ENCODE measurements at places on chromosomes 2 and 18.

- no peak for DNase-seq
Measured at GRCh38 chr2:134200036-134200618, 53.7 kb upstream of the MGAT5 start.

GRCh38 chr2:168149986-168150385 is 97.4 kb downstream of the STK39 start:
- DNase-seq, result no peak

DNA sequence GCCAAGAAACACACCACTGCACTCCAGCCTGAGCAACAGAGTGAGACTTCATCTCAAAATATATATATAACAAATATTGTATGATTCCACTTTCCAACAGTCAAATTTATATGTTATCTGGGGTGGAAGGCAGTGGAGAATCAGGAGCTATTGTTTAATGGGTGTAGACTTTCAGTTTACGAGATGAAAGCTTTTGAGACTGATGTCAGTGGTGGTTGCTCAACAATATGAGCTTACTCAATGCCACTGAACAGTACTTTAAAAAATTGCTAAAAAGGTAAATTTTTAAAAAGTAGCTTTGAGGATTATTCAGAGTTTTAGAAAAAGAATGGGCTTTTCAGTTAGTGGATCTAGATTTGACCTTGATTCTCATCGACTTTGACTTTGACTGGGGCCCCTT is 105.9 kb upstream of the ST6GAL2 start:
- no peak for DNase-seq

DNA sequence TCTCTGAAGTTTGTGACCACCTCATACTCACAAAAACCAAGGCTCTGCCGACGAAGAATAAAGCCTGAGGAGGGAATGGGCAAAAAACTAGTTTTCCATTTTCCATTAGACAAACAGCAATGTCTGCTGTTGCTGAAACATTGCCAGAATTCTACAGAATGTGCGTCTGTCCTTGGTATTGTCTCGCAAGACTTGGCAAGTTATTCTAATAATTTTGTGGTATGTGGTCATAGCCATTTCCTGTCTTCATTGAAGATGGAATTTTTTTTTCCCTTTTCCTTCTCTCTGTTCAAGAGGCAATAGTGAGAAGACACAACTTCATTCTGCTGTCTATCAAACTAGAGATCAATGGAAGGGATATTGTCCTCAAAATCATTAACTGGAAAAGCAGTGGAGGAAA is 296.1 kb downstream of the RND3 start:
- peak; percentile 36 for DNase-seq

- no peak for DNase-seq
Measured at GRCh38 chr2:218882866-218883366, 2.3 kb downstream of the WNT10A start.

GRCh38 chr2:211241891-211242290 is 685.5 kb downstream of the CPS1 start:
- DNase-seq, result no peak

- no peak for DNase-seq
Measured at GRCh38 chr2:112694182-112694581, 26.6 kb upstream of the NT5DC4 start.

DNA sequence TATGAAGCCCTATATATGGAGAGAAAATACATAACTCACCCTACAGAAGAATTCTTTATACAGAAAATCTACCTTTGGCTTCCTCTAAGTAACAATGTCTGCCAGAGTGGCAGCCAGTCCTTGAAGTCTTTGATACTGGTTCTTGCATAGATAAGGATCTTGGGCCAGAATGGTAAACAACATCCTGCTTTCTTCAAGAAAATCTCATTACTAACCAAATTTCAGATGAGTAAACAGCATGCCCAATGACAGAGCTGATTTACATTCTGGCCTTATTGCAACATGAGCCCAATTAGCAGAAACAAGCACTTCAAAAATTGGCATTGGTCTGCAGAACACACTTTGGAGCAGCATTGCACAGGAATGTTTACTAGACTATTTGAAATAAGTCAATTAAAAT is 336.5 kb upstream of the ST6GAL2 start:
- DNase-seq, result no peak

DNA sequence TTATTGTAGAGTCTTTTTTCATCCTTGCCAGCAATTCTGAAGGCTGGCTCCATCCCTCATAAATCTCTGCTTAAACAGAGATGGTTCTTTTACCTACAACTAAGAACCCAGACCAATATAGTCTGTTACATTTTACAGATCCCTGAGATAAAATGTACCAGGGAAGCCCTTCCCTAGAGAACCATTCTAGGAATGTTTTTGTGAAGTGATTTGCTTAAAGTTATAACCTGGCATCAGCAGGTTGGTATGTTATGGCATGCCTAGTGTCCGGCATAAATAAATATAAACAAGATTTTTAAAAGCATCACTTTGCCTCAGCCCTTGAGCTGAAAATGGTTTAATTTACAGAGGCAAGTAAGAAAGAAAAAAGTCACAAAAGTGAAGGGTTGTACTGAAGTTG is 18.5 kb upstream of the NPAS2 start:
- DNase-seq, result no peak

DNA sequence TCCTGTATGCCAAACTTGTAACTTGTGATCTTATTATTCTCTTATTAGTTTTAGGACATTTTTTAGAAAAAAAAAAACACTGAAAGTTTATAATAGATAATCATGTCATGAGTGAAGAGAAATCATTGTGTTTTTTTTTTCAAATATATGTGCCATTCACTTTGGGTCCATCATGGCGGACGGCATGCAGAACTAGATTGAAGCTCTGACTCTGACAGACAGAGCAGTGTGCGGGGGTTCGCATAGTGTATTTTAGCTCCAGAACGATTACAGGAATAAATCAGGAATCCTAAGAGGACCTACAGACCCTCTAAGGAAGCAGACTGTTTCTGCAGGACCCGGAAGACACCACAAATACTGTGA is 484.4 kb upstream of the REG3G start:
- DNase-seq, result no peak

DNA sequence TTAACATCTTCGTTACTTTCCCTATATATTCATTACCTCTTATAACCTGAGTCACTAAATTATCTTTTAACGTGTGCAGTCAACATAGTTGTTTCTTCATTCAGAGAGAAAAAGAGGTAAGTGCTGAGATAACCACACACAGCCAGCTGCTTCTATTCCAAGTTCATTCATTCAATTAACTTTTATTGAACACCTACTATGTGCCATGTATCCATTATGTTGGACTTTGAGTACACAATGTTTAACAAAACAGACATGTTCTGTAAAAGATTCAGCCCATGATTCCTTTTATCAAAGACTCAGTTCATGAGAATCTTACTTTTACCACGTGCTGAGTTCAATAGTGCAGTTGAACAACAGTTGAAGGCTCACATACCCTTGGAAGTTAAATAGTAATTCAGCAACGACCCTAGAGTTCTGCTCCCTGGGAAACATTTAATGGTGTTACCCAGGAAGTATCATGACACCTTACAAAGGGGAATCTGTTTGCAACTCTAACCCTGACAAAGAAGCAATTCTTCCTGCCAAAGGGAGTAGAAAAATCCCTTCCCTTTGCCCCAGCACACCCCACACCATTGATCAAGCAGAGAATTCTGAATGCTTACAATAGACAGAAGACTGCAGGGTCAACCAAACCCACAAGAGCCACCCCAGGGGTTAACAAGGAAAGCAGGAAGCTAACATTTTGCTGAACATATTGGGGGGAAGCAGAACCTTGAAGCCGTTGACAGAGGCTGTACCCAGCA is 595.8 kb downstream of the STK39 start:
- no peak for DNase-seq

DNA sequence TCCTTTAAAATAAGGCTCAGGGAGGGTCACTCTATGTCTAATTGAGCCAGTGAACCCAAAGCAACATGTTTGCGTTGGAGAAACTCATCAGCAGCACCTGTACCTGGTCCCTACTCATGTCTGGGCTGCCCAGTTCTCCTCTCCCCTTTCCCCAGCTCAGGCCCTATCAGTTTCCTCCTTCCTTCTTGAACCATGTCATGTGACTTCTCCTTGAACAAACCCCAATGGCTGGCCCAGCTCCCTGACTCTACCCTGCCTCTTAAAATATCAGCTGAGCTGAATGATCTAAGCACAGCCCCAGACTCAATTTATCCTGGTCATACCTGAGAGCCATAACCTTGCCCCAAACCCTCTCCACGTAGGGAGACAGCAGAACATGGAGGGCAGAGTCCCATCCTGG is 290.9 kb downstream of the LPIN1 start:
- no peak for DNase-seq

GRCh38 chr2:222569826-222570225 is 86.1 kb downstream of the FARSB start:
- DNase-seq, result no peak

DNA sequence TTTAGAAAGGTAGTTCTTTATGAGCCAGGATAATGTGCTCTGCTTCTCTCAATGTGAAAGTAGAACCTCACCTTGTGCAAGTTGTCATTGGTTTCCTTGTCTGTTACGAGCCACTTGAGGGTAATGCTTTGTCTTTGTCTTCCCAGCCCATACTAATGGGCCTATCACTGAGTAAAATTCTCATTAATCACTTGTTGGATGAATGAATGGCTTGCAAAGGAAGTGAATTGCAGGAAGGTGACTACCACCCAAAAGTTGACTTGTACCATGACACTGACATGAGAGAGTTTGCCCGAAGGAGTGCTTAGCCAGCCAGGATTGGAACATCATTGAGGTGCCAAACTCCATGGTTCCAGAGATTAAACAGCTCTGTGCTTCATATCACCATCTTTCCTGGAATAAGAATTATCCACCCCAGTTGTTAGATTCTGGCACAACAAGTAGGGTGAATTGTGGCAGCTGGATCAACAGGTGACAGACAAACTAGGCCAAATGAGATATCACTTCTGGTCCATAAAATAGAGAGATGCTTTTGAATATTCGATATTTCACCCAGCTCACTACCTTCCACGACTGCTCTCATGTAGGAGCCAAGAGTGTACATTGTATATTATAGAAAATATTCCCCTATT is 20.5 kb upstream of the CD28 start:
- DNase-seq, result no peak

GRCh38 chr18:59878644-59879043 is 21.2 kb upstream of the PMAIP1 start:
- DNase-seq, result no peak

GRCh38 chr2:16653799-16654198 is 11.8 kb downstream of the CYRIA start:
- no peak for DNase-seq

- DNase-seq, result no peak
Measured at GRCh38 chr2:67485431-67485830, 88.3 kb downstream of the ETAA1 start.

- DNase-seq, result no peak
Measured at GRCh38 chr2:19102696-19103423, 255.6 kb downstream of the OSR1 start.

GRCh38 chr2:102735416-102736109 is 26.3 kb upstream of the TMEM182 start:
- DNase-seq, result no peak

- no peak for DNase-seq
Measured at GRCh38 chr2:241885946-241886643, 16.6 kb downstream of the RTP5 start.

- DNase-seq, result no peak
Measured at GRCh38 chr2:169659320-169659719, 34.9 kb downstream of the CFAP210 start.

DNA sequence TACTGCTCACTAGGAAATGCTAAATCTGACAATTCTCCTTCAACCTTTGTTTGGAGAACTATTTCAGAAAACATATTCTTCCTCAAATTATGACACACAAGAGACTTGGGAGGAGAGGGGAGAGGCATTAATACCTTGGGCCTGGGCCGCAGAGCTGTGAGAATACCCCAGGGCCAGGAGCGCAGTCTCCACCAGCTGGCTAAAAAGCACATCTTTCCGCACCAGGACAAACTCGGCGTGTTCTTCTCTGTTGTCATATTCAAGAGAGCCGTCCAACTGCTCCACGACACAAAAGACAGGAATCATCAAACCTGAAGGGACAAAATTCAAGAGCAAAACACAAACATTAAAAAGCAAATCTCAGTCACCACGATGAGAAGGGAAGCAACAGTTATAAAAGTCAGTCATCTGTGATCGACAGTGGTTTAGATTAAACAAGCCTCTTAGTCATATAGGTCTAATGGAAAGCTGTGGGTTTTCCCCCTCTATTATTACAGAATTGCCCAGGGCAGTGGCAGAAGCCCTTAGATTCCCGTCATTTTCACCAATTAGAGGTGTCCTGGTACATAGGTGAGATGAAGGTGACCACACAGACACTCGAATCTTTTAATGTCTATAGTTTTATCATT is 24.4 kb downstream of the SATB2 start:
- no peak for DNase-seq

GRCh38 chr2:217849154-217849975 is 153.4 kb downstream of the TNS1 start:
- no peak for DNase-seq

GRCh38 chr2:171855401-171855800 is 38.6 kb downstream of the SLC25A12 start:
- no peak for DNase-seq

- peak; percentile 66 for DNase-seq
Measured at GRCh38 chr2:60515721-60516226, 37.7 kb downstream of the BCL11A start.

DNA sequence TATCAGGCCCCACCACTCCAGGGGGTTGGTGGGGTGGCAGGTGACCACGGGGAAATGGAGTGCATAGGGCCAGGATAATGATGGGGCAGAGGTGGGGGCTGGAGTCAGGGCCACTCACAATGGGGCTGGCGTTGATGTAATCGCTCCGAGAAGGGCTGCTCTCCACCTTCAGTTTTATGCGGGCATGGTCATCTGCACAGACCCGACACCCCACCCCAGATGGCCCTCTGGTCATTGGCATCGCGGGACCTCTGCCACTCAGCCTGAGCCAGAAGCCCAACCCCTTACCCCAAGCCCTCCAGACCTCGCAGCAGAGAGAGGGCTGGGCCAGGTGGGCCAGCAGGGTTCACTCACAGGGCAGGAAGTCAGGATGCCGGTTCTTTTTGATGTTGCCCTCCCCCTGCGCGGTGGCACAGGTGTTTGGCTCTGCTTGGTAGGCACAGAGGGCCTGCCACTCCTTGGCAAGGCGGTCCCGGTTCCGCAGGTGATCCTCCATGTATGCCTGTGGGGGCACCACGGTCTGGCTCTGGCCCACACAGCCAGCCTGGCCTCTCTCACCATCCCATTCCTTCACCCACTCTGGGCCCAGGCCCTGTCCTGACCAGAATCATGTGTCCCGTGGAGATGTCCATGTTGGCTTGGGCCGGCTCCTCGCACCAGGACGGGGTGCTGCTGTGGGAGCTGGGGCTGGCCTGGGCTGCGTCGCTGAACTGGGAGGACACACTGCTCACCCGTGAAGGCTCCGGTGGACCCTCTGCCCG is 12.4 kb downstream of the PTPRN start:
- no peak for DNase-seq

DNA sequence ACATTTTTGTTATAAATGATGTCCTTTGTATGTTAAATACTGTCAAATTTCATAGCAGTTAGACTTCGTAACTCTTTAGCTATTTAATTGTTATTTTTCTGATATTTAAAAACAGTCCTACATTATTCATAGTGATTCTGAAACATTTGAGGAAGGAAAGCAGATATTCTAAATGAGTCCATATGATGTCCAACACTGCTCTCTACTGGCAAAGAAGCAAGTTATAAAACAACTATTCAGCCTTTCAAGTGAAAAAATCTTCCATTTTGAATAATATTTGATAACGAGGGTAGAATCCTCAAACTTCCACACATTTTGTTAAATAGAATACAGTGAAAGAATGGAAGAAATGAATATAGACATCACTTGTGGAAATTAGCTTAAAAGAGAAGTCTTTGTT is 220.8 kb downstream of the GULP1 start:
- DNase-seq, result peak; percentile 32

- DNase-seq, result no peak
Measured at GRCh38 chr2:112730791-112731190, 10.0 kb downstream of the NT5DC4 start.

Measured in HFF-Myc (cell line).